ENCODE measurements at places on chromosomes 11 and 22.

GRCh38 chr22:39463931-39464390 lies 7.1 kb downstream of the MGAT3 start:
- no peak for DNase-seq

- DNase-seq, result peak; percentile 82
Measured at GRCh38 chr11:113314389-113315301, at the start of gene TTC12. TTC12 (plus strand) TSS chr11:113314583; CDS start chr11:113316258, 1,675 bp downstream.

GRCh38 chr11:131146827-131147490 lies 223.5 kb upstream of the NTM start:
- DNase-seq, result no peak

- DNase-seq, result no peak
Measured at GRCh38 chr11:120208777-120209176, 2.1 kb upstream of the OAF start.

DNA sequence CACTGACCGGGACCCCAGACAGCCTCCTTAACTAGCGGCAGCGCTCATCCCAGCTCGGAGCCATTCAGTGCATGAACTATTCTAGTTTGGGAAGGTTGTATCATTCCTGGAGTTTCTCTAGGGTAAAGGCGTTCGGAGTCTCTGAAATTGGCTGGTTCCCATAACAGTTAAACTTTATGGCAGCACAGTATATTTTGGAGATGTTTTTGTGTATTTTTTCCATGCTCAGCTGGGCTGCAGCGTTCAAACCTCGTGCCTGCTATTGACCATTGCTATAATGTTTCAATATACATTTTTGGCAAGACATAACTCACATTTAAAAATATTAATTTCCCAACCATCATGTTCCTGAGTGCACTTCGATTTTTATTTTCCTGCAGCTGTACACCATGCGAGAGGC lies 169.7 kb downstream of the ST3GAL4 start:
- DNase-seq, result no peak

DNA sequence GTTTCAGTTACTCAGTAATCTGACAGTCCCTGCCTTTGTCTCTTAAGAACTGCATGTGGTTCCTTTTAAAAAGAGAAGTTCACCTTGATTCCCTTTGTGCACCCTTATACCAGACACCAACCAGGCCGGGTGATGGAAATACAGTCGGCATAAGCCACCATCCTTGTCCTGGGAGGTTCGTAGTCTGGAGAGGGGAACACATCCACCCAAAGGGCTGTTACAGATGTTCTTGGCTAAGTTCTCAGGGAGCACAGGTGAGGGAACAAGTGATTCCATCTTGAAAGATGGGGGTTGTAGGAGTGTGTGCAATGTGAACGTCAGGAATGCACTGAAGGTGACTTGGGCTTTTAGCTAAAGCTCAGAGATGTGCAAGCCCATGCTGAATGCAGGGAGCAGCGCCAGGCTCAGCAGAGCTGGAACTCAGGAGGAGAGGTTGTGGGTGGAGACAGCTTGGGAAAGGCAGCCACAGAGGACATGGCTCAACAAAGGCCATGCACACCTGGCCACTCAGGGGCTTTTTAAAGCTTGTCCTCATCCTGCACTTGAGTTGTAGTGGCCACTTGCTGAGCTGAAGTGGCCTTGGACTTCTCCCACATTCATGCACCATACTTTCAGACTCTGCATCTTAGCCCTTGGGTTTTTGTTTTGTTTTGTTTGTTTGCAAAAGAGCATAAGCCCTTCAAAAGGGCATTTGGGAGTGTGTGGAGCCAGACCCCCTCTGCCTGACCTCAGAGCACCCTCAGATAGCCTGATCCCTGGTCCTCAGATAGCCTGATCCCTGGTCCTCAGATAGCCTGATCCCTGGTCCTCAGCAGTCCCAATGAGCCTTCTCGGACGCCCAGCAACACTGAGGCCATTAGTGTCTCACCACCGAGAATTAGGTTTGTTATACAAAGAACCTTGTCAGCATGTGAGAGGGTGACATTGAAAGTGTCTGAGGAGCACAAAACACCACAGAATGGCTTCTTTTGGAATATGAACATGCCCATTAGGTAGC lies 12.7 kb upstream of the TMA7B start:
- no peak for DNase-seq

DNA sequence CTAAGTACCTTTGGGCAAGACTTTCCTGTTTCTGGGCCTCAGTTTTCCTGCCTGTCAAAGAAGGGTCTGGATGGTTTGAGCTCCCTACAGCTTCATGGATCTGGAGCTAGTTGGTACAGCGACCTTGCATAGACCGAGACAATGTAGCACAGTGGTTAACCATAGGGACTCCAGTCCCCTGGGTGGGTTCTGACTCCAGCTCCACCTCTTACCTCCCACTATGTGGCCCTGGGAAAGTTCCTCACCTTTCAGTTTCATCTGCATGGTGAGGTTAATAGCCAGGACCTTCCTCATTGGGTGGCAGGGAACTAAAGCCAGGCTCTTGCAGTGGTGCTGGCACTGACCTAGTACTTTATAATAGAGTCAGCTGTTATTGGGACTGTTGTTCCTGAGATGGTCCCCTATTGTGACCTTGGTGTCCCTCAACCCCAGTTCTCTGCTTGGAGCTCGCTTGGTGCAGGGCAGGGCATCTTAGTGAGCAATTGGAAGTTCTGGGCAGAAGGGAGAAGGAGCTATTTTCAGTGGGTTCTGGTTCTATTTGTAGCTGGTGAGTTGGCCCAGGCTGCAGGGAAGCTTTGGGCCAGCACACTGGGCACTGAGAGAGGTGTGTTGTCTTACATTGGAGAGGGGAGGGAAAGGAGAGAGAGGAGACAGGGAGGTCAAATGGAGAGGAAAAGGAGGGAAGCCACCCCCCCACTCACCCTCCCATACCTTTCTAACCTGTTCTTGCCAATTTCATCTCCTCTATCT lies 10.7 kb upstream of the MTMR3 start:
- DNase-seq, result no peak

DNA sequence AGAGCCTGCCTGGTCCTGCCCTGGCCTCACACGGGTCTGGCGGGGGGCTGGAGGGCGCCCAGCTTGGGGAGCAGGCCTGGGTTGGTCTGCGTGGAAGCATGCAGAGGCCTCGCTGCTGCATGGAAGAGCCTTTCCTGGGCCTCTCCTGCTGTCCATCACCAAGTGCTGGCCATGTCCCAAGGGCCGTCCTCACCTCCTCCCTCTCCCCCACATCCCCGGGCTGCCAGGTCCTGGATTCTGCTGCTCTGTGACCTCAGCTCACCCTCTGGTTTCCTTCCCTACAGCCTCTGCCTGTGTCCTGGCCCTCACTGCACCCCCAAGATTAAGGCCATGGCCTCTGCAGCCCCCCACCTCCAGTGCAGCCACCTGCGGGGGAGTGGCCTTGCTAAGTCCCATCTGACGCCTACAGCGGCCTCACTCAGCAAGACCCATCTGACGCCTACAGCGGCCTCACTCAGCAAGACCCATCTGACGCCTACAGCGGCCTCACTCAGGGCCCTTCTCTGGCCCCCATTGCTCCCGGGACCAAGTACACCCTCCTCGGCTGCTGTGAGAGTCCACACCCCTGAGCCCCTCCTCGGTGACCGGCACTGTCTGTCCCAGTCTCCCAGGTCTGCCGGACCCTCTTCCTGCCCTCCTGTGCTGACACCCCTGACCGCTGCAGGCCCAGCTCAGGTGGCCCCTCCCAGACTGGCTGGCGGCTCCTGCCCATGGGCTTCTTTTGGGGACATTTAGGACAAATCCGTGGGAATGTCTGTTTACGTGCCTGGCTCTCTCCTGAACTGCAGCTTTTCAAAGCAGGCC lies 119.5 kb upstream of the B3GAT1 start:
- no peak for DNase-seq

DNA sequence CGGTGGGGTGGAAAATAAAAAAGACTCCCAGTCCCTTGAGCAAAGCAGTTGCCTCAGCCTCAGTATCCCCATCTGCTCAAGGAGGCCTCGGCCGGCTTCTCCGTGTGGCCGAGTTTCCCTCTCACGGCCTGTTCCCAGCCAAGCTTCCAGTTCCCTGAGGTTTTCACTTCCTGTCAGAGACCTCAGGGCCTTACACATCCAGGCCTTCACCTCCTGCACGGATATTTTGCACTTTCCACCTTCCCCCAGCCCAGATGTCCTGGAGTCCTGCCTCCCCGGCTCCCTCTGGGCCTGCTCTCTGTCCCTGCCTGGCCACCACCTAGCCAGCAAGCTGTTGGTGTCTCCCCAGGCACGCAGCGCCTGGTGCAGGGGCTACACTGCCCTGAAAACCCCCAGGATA lies 41.1 kb upstream of the CD82 start:
- DNase-seq, result no peak

DNA sequence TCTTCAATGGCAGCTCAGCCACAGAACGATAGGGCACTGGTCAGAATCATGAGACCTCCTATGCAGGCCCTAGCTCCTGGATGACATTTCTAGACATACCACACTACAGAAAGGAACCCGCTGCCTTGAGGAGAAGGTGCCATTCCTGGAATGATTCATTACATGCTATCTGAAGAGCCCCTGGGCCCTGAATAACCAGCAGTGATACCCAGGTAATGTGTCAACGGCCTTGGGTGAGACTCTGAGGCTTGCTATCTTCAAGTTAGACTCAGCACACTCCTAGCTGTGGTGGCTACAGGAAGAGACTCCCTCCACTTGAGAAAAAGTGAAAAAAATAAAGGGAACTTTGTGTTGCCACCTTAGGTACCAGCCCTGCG lies 161.2 kb upstream of the GRIA4 start:
- DNase-seq, result no peak

- DNase-seq, result no peak
Measured at GRCh38 chr11:134466610-134467567, 54.8 kb upstream of the B3GAT1 start.

- no peak for DNase-seq
Measured at GRCh38 chr22:27241430-27242321, 559.9 kb downstream of the MN1 start.

DNA sequence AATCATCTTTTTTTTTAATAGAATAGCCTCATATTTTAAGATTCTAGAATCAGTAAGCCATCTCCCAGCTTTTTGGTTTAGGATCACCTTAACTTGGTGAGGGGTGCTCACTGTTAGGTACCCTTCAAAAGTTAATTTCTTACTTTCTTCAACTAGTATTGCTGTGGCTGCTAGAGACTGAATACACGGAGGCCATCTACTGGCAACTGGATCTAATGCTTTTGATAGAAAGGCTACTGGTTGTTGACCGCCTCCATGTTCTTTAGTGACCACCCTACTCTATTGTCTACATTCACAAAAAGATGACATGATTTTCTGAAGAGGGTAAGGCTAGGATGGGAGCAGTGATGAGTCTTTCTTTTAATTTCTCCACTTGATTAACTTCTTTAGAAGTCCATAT lies 16.7 kb upstream of the ALDH3B2 start:
- no peak for DNase-seq

DNA sequence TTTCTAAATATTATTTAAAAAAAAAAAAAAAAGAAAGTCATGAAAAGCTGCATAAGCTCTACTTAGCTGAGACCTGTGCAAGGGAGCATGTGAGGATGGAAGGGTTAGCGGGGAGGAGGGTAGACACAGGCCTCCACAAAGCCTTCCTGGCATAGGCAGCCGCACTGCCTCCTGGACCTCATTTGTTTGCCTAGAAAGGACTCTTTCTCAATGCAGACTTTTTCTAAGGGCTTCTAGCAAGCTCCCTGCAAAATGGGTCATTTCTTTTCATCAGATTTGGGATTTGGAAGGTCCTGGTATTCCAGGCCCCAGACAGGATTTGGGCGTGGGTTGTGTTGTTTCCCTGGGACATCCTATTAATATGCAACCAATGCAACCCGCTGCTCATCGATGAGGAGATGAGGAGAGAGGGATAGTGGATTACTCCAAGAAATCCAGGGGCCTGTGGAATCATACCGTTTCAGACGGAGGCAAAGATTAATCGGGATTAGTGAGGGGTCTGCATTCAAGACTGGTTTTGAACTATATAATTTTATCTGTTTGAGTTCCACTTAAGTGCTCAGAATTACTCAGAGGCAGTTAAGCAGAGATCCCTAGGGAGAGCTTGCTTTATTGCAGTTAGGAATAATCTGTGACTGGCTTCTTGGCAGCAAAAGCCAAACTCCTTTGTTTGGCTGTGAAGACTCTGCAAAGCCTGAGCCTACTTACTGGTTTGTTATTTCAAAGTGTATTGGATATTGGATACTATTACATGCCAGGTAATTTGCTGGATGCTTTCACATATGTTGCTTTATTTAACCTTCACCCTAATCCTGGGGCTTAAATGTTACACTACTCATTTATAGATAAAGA lies 106.9 kb upstream of the NAV2 start:
- DNase-seq, result no peak

- no peak for DNase-seq
Measured at GRCh38 chr11:72576661-72577060, 97.6 kb downstream of the PDE2A start.

- DNase-seq, result peak; percentile 37
Measured at GRCh38 chr11:130131961-130132850, 27.4 kb upstream of the ST14 start.

DNA sequence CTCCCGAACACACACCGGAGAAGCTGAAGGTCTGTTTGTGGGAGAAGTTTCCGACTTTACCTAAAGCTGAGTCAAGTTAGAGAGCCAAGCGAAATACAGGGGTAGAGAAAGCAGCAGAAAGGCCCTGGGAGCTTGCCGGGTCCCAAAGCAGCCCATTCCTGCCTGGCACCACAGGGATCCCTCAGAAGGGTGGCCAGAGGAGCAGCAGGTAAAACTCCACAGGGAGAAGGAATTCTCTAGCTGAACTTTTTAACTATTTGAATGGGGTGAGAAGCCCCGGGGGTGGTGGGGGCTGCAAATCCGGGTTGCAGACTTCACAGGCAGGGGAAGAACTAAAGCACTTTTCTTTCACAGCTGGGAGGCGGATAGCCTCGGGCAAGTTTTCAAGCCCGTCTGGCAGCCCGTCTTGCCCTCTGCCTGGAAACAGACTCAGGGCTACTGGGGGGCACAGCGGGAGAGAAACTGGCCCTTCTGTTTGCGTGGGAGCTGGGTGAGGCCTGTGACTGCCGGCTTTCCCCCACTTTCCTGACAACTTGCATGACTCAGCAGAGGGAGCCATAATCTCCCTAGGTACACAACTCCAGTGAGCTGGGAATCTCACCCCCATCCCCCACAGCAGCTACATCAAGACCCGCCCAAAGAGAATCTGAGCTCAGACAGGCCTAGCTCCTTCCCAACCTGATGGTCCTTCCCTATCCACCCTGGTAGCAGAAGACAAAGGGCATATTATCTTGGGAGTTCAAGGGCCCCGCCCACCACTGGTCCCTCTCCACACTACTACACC lies 311.0 kb downstream of the SBF2 start:
- DNase-seq, result no peak

GRCh38 chr11:121667836-121668235 lies 215.1 kb upstream of the SORL1-AS1 start:
- no peak for DNase-seq

- DNase-seq, result no peak
Measured at GRCh38 chr22:29948385-29948769, 65.4 kb downstream of the MTMR3 start.

DNA sequence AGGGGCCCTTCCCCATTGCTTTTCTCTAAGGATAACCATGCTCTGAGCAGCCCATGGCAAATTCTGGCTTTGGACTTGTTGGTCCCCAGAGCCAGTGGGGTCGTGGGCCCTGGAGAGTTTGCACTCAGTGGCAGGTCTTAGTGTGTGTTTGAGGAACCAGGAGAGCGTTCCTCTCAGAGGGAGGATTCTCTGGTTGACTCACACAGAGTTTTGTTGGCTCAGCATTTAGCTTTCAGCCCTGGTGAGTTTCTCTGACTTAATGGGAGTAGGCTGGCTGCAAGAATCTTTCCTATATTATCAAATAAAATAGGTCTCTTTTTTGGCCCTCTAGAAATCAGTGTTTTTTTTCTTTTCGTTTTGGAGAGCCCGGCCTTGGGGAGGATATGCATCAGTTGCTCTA lies 20.9 kb downstream of the ST14 start:
- DNase-seq, result no peak
